ENCODE measurements at places on chromosomes 11 and 22.

DNA sequence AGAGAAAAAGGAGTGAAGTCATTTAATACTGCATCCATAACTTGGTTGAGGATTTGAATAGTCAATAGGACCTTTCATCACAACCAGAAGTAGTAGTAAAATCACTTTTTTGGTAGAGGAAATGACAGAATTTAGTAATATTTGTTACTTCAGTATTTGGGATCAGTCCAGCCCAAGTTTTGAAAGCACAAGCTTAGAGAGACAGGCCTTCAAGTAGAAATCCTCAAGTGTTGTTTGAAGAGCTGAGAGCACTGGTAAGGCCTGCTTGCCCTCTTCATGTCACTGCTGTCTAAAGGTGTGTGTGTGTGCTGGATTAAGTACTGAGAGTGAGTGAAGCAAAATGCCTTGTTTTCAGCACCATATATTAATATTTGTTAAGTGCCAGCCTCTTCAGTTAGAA is 137.3 kb downstream of the WNT11 start:
- DNase-seq = no peak

DNA sequence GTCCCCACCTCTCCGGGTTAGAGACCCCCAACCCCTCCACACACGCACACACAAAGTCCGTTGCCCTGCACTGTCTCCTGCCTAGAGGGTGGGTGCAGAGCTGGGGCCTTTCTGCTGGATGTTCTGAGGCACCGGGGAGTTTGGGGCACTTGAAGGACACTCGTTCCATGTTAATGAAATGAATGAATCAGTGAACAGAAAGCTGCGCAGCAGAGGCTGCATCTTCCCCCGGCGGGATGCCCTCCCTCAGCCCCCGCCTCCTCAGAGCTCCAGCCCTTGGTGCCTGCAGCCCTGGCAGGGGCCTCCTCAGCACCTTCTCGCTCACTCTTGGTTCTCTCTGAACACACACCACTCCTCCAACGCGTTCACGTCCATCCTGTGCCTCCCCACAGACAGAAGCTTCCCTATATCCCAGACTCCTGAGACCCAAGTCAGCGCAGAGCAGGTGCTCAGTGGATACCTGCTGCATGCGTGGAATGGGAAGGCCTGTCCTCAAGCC is 611.9 kb downstream of the TBC1D22A start:
- no peak for DNase-seq

DNA sequence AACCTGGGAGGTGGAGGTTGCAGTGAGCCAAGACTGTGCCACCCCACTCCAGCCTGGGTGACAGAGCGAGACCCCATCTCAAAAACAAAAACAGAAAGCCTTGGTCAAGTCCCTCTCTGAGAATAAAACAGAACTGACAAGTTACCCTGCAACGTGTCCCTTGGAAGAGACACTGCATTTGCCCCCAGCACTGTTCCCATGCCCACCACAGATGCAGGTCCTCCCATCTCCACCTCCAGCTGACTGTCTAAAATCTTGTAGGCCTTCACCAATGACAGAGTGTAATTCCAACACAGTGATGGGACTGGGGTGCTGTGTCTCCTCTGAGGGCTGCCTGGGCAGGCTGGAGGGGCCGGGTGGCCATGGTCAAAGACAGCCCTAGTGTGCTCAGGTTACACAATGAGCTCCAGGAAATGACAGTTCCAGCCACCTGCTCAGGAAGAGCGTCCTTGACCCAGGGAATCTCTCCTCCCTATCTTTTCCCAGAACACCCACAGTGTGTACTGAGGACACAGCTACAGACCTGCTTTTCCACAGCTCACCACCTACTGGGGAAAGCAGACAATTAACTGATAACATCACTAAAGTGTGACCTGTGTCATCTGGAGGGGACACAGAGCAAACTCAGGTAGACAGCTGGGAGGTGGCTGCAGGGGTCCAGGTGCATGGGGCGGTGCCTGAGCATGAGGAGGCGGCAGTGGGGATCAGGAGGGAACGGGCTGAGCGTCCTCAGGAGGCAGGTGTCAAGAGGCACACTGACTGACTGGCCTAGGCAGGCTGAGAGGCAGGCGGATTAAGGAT is 56.4 kb downstream of the ARFGAP3 start:
- no peak for DNase-seq

GRCh38 chr11:1863352-1864216 is 10.7 kb downstream of the LSP1 start:
- no peak for DNase-seq

DNA sequence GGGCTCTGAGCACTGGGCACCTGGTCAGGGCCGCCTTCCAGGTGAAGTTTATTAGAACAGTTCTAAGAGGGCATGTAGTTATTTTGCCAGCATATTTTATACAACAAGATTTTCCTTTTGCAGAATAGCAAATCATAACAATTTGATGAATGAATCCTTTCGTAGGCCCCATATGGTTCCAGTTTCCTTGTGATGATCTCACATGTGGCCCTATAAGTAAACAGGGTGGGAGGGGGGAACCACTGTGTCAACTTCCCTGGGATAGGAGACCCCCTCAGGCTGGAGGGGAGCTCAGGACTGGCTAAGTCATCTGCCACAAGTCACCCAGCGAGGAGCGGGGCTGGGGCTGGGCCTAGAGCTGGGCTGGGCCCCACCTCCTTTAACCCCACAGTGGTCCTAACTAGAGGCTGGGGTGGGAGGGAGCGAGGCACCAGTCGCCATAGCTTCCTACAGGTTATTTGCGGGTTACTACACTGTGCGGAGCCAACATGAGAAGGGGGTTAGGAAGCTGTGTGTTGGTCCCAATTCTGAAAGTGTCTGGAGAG is 4.2 kb downstream of the FBLN1 start:
- DNase-seq = no peak

DNA sequence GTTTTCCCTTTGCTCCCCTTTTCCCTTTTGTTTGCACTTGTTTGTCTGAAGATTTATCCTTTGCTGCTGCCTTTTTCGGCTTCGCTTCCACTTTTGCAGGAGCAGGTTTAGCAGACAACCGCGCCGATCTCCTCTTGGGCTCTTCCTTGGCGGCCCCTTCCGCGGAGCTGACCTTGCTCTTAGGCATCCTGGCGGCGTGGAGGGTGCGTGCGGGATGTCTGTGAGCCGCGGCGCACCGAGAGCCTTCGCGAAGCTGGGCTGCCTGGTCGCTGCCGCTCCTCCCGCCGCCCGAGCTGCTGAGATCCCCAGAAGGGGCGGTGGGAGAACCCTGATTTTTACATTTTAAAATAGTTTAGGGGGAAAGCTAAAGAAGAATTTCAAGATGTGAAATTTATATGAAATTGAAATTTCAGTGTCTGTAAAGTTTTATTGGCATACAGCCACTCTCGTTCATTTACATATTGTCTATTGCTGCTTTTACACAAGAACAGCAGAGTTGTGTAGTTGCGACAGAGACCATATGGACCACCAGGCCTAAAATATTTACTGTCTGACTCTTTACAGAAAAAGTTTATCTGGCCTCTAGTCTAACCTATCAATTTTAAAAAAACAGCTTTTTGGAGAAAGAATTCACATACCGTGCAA is 105.2 kb upstream of the RRM1 start:
- DNase-seq = no peak

GRCh38 chr22:27698813-27699212 is 102.7 kb downstream of the MN1 start:
- DNase-seq = no peak

GRCh38 chr11:75101424-75102128 is 4.9 kb upstream of the OR2AT4 start:
- no peak for DNase-seq

DNA sequence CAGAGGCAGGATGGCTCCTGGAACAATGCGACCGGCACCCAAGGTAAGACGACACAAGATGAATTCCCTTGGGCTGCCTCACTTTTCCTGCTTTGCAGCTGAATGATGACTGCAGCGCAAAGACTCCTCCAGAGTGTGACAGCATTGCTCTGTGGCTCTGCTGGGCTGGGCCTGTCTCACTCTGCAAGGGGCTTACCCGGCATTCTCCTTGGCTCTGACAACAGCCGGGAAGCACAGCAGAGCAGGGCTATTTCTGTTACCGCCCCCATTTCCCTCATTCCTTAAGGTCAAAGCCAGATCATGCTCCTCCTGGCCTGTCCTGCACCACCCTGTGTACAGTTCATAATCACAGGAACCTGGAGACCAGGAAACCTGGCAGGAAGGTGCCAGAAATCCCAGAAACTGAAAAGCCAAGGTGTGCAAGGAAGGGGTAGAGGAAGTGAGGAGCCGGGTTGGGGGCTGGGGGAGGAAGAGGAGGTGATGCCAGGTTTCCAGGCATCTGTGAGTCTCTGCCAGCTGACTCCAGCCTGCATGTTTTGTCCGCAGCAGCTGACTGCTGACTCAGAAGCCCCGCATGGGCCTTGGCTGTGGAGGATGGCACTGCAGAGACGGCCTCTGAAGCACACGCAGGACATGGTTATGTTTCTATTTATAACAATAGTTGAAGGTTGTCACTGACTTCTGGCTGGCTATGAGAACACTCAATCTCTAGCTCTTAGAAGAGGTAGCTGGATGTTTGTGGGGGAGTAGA is 113.6 kb downstream of the MICAL3 start:
- DNase-seq = no peak

- no peak for DNase-seq
Observed at GRCh38 chr11:128469220-128469619, 118.1 kb downstream of the ETS1 start.

DNA sequence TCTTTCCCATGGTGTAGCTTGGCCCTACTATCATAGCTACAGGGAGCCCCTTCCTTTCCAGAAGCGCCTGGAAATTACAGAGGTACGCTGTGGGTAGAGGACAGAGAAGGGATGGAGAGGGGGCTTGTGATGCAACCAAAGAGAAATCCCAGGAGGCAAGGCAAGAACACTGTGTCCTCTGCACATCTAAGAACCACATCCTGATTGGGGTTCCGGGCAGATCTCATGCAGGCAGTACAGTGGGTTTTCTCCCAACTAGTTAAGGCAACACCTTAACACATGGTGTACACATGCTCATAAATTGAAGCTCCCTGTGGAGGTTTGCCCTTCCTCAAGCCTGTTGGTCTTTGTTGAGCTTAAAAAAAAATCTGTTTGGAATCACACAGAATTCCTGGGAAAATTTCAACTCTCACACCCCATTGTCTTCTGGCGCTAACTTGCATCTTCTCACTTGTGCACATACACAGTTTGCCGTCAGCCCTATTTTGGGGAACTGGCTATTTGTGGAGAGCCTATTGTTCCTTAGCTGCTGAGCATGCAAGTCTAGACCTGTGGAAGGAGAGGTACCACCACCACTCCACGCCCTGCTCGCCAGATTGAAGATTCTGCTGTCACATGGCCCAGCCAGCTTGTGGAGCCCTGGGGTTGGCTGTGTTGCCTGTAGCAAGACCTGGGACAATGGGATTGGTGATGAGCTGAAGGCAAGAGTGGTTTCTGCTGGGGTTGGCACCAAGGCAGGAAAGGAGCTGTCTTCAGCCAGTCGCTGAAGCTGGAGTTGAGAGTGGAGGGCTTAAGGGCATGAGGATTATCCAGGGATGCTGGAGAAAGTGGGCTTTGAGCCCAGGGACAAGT is 52.4 kb downstream of the ALX4 start:
- DNase-seq = no peak

- DNase-seq = no peak
Observed at GRCh38 chr11:19368726-19369375, 128.1 kb upstream of the E2F8 start.

DNA sequence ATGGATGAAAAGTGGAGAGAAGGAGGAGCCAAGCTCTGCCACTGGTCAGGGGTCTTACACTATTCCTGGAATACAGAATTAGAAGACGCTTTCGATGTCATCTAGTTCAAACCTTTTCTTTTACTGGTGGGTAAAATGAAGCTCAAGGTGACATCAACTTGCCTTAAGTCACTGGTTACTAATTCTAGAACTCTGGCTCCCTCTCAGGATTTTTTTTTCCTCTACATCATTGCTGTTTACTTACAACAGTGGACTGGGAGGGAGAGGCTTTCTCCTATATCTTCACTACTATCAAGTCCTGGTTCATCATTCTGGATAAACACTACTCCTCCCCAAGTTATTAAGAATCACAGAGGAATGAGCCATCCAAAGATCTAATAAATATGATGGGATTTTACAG is 82.9 kb downstream of the ETS1 start:
- no peak for DNase-seq

GRCh38 chr11:110530900-110531741 is 101.4 kb downstream of the FDX1 start:
- no peak for DNase-seq
